ENCODE measurements at places on chromosomes 3 and 15. TPM values are rescaled to one million over a fixed set of nuclear protein-coding genes. Genes with fewer than 3 reads are reported as not detected.

ROPN1 gene
- total RNA-seq, result not detected

STARD5 gene
- 6.2 TPM for total RNA-seq

MESP1 gene
- 4.5 TPM for total RNA-seq

SERPINI2 gene
- not detected for total RNA-seq

CPLX3 gene
- total RNA-seq, result 0.19 TPM

ABHD17C gene
- 6.0 TPM for total RNA-seq

CCK gene
- not detected for total RNA-seq
